ENCODE measurements at places on chromosomes 6 and 20. TPM values are rescaled to one million over a fixed set of nuclear protein-coding genes. Genes with fewer than 3 reads are reported as not detected.
A peak's percentile ranks its signal among the peaks of the same experiment; 100 is the strongest.

Gene LHFPL5
- total RNA-seq: not detected

Gene PFDN4
- total RNA-seq: 72.4 TPM

DNA sequence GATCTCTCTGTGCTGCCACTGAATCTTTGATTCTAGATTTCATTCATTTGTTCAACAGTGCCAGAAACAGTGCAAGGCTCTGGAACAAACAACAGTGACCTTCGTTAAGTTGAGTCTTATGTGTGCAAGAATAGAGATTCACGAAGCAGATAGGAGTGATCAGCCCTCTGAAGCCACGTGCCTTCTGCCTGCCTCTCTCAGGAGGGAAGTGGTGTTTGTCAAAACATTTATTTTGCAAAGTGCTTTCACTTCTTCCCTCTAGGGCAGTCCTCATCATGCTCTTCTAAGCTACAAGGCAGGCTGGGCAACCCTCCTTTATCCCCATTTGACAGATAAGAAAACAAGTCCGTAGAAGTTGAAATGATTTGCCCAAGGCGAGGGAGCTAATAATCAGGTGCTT, 204.3 kb downstream of the TFAP2C start:
- no peaks in the 10 kb centered on the region for H3K36me3 ChIP-seq
- no peak overlapping the region for H3K27ac ChIP-seq
- DNase-seq: no peak

- peaks cover 6% of the 10 kb centered on the region for H3K36me3 ChIP-seq
- H3K27me3 ChIP-seq: no peaks in the 10 kb centered on the region
- DNase-seq: peak; percentile 97
- peak within 1 kb of the TSS; percentile 91 for H3K27ac ChIP-seq
- peaks cover 22% of the 10 kb centered on the region for H3K4me1 ChIP-seq
These were observed at the start of gene TMEM242 for GRCh38 chr6:157323255-157323965. TSS of gene TMEM242 (minus strand) at chr6:157323519. CDS start at chr6:157323499, 20 bp downstream.

DNA sequence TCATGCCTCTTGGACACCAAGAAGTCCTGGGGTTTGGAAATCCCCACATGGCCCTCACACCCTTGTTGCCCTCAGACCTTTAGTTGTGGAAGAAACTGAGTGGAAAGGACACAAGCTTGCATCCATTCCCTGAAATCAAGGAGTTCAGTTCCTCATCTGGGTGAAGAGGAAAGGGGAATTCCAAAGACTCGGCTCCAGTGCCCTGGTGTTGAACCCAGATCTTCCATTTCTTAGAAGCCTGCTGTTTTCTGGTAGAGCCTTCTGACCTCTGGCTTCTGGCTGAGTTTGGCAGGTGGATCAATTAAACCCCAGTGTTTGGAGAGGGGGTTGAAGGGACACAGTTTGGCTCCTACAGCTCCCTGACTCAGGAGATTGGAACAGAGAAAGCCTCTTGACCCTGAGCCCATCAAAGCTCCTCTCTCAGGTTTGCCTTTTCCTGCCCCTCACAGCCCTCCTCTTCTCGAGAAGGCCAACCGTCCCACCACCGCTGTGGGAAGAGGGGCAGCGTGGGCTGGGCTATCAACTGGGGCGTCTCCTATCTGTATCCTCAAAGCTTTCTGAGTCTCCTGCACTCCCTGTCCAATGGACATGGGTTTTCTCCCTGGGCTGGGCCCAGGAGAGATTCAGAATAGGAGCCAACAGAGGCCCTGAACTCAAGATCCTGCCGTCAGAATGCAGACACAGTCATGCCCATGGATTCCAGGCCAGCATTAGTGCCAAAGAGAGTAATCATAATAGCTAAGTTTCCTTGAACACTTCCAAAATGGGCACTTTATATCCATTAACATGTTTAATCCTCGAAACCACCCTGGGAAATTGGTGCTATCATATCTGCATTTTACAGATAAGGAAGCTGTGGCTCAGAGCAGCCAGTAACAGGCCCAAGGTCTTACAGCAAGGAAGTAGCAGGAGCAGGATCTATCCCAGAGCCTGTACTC, 146.2 kb downstream of the VEGFA start:
- H3K27ac ChIP-seq: no peak overlapping the region
- H3K36me3 ChIP-seq: no peaks in the 10 kb centered on the region
- H3K4me3 ChIP-seq: no peak overlapping the region
- H3K4me1 ChIP-seq: no peaks in the 10 kb centered on the region

DNA sequence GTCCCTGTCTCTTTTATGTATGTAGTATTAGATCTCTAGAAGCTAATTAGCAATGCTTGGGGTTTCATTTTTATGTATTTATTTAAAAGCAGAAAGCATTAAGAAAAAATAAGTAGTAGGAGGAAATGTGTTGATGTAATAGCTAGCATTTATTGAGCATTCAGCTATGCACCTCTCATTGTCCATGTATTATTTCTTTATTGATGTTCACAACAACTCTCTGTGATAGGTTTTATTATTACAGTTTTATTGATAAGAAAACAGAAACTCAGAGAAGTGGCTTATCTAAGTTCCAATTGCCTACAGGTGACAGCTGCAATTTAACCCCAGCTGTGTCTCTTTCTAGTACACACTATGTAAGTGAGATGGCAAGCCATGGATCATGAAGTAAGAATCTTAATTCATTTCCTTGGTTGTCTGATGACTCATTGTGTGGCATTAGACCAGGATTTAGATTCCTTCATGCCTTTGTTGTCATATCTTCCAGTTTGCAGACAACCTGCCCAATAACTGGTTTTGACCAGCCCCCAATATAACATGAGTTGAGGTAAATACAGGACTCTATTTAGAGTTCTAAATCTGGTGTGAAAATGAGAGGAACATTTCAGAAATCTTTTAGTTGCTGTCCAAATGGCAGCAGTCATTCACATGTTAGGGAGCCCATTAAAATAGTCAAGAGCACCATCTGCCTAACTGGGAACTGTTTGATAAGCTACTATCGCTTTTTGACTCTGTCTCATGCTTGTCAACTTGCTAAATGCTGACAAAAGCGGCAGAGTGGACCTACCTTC, 170.8 kb upstream of the PHACTR1 start:
- no peak overlapping the region for H3K4me3 ChIP-seq
- H3K27ac ChIP-seq: no peak overlapping the region
- no peaks in the 10 kb centered on the region for H3K27me3 ChIP-seq
- DNase-seq: no peak
- no peaks in the 10 kb centered on the region for H3K36me3 ChIP-seq
- H3K4me1 ChIP-seq: peaks cover 7% of the 10 kb centered on the region

GRCh38 chr6:159043947-159044346, 844 bp downstream of the TAGAP start:
- DNase-seq: peak; percentile 24
- no peaks in the 10 kb centered on the region for H3K27me3 ChIP-seq
- H3K27ac ChIP-seq: no peak overlapping the region

DNA sequence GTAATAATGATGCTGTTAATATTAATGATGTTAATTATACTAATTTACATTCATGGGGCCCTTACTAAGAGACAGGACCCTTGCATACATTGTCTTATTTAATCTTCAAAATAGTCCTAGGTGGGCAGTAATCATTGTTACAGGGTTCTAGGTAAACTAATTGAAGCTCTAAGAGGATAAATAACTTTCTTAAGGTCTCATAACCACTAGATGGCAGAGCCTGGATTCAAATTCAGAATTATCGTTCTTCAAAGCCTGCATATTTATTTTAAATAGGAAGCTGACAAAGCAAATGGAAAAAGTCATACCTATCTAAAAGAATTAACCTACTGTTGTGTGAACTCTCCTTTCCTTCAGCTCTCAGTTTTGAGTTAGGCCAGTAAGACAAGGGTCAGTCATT, 23.5 kb downstream of the PTCHD4 start:
- H3K27me3 ChIP-seq: no peaks in the 10 kb centered on the region
- DNase-seq: no peak
- H3K4me3 ChIP-seq: no peak overlapping the region
- peaks cover 2% of the 10 kb centered on the region for H3K4me1 ChIP-seq
- H3K27ac ChIP-seq: no peak overlapping the region

GRCh38 chr6:150212778-150213177, 69.9 kb downstream of the PPP1R14C start:
- H3K27me3 ChIP-seq: no peaks in the 10 kb centered on the region
- H3K4me3 ChIP-seq: no peak overlapping the region
- no peaks in the 10 kb centered on the region for H3K4me1 ChIP-seq
- H3K36me3 ChIP-seq: no peaks in the 10 kb centered on the region

DNA sequence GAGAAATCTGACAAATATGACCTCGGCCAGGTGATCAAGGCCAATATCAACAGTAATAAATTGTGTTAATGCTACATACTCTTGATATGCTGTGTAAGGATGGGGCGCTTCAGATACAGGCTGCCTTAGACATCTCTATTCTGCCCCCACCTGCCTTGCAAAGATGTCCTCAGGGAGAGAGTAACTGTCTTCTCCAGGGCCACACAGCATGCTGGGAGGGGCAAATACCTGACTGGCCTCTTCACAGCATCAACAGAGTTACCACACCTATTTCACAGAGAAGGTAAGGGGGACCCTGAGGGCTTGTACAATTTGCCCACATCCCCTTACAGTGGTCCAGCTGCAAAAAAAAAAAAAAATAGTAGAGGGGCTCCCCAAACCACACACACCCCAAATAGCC, 17.2 kb upstream of the KIAA1755 start:
- H3K36me3 ChIP-seq: no peaks in the 10 kb centered on the region
- no peaks in the 10 kb centered on the region for H3K27me3 ChIP-seq
- no peak overlapping the region for H3K4me3 ChIP-seq
- H3K27ac ChIP-seq: no peak overlapping the region

- no peaks in the 10 kb centered on the region for H3K36me3 ChIP-seq
- H3K4me1 ChIP-seq: no peaks in the 10 kb centered on the region
- peaks cover 43% of the 10 kb centered on the region for H3K27me3 ChIP-seq
- H3K4me3 ChIP-seq: no peak overlapping the region
These were observed 9.8 kb downstream of the ZBP1 start for GRCh38 chr20:57610261-57610952.

DNA sequence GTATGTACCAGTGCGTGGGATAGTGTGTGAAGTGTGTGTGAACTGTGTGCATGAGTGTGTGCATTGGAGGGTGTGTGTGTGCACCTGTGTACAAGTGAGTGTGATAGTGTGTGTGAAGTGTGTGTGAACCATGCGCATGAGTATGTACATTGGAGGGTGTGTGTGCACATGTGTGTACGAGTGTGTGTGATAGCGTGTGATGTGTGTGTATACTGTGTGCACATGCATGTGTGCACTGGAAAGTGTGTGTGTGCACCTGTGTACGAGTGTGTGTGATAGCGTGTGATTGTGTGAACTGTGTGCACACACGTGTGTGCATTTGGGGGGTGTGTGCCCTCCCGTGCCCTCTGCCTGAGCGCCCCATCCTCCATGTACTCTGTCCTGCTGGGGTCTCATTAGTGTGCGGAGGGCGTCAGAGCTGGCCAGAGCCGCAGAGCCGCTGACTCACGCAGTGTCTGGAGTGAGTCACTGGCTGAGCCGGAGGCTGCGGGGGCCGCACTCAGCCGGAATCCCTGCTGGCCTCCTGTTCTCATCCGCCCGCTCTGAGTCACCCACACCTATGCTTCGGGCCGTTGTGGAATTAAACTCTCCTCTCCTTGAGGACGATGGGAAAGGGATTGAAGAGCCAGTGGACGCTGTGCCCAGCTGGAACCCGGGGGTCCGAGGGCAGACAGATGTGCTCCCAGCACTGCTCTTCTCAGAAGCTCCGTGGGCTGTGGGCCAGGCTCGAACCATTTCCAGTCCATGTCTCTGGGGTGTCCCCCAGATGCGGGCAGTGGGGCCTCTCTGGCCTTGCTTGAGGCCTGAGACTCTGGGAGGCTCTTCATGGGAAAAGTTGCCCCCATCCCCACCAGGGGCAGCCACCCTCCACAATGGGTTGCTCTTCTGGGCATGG, 27.3 kb upstream of the STX16 start:
- H3K36me3 ChIP-seq: no peaks in the 10 kb centered on the region
- no peak for DNase-seq
- H3K4me3 ChIP-seq: no peak overlapping the region
- H3K27ac ChIP-seq: no peak overlapping the region

GRCh38 chr6:116019428-116019827, 41.3 kb downstream of the FRK start:
- no peaks in the 10 kb centered on the region for H3K36me3 ChIP-seq
- DNase-seq: no peak
- H3K4me1 ChIP-seq: peaks cover 25% of the 10 kb centered on the region
- H3K27ac ChIP-seq: no peak overlapping the region
- no peaks in the 10 kb centered on the region for H3K27me3 ChIP-seq
- H3K4me3 ChIP-seq: no peak overlapping the region

GRCh38 chr6:5486214-5486613, 224.9 kb downstream of the FARS2 start:
- no peaks in the 10 kb centered on the region for H3K4me1 ChIP-seq
- no peaks in the 10 kb centered on the region for H3K27me3 ChIP-seq
- no peak for DNase-seq

- no peak overlapping the region for H3K27ac ChIP-seq
- no peaks in the 10 kb centered on the region for H3K27me3 ChIP-seq
- H3K4me3 ChIP-seq: no peak overlapping the region
- DNase-seq: peak; percentile 29
These were observed 145.7 kb downstream of the KIF16B start for GRCh38 chr20:16427571-16427970.

DNA sequence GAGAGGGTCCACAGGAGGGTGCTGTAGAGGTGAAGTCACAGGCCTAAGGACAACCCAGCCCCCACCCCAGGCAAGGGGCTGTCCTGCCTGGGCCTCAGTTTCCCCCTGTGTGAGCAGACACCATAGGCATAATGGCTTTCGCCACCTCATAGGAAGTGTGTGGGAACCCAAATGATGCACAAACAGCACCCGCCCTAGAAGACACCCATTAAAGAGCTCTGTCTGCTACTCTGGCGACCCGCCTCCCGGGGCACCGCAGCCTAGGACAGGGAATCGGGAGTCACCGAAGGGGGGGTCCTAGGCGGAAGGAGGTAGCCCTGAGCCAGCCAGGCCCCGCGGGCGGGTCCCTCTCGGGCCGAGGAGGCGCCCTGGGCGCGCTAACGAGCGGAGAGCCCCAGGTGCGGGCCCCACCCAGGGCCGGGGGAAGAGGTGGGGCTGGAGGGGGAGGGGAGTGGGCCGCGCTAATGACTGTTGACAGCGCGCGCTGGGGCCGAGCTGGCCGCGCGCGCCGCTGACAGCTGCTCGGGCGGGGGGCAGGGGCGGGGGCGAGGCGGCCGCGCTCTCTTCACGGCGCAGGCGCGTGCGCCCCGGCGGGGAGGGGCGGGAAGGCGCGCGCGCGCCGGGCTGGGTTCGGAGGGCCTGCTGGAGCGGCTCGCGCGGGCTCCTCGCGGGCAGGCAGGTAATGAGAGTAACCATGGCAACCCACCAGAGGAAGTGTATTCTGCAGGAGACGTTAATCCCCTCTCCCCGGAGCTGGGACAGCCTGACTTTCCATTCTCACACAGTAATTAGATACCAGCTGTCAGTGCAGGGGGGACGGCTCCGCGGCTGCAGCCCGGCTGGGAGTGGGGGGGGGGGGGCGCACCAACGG, 48.9 kb downstream of the NOL4L start:
- DNase-seq: no peak
- H3K27me3 ChIP-seq: peaks cover 24% of the 10 kb centered on the region
- no peaks in the 10 kb centered on the region for H3K36me3 ChIP-seq
- peak overlapping the region; percentile 38 for H3K27ac ChIP-seq

GRCh38 chr6:106764353-106764980, 135.1 kb downstream of the QRSL1 start:
- H3K27ac ChIP-seq: no peak overlapping the region
- no peak overlapping the region for H3K4me3 ChIP-seq
- H3K36me3 ChIP-seq: no peaks in the 10 kb centered on the region
- no peak for DNase-seq

GRCh38 chr6:139334806-139335446, 39.5 kb downstream of the CITED2 start:
- H3K4me1 ChIP-seq: peaks cover 2% of the 10 kb centered on the region
- H3K4me3 ChIP-seq: no peak overlapping the region
- peak overlapping the region; percentile 60 for H3K27ac ChIP-seq
- no peaks in the 10 kb centered on the region for H3K36me3 ChIP-seq
- H3K27me3 ChIP-seq: no peaks in the 10 kb centered on the region
- DNase-seq: no peak

- no peaks in the 10 kb centered on the region for H3K36me3 ChIP-seq
- H3K27ac ChIP-seq: peak within 1 kb of the TSS; percentile 90
- DNase-seq: peak; percentile 93
- H3K4me1 ChIP-seq: peaks cover 31% of the 10 kb centered on the region
These were observed at the start of gene CDYL for GRCh38 chr6:4776131-4776492. TSS of gene CDYL (plus strand) at chr6:4776404. CDS start at chr6:4776784, 380 bp downstream.

Measured in esophagus muscularis mucosa (tissue), 4 donors.